ENCODE measurements at places on chromosomes 13 and 19.

DNA sequence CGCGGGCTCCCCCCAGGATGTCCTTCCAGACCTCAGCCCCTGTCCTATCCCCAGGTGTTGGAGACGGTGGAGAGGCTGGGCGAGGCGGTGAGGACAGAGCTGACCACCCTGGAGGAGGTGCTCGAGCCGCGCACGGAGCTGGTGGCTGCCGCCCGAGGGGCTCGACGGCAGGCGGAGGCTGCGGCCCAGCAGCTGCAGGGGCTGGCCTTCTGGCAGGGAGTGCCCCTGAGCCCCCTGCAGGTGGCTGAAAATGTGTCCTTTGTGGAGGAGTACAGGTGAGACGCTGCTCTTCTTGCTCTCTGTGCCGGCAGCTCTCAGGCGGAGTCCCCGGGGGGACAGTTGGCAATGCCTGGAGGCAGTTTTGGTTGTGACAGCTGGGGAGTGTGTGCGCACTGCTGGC lies 6.9 kb downstream of the TTYH1 start:
- no peak for DNase-seq

DNA sequence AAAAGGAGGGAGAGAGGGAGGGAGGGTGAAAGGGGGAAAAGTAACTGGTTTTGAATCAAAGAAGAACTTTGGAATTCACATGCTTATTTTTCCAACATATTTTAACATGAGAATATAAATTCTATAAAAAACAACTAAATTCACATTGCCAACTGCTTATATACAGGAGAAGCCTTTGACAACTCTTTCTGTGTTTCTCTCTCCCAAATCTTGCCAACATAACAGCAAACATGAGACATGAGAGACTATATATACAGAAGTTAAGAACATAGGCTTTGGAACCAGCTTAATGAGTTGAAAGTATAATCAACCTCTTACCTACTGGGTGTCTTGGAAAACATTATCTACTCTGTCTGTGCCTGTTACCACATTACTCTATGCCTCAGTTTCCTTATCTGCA lies 493.3 kb downstream of the RFC3 start:
- DNase-seq: no peak

DNA sequence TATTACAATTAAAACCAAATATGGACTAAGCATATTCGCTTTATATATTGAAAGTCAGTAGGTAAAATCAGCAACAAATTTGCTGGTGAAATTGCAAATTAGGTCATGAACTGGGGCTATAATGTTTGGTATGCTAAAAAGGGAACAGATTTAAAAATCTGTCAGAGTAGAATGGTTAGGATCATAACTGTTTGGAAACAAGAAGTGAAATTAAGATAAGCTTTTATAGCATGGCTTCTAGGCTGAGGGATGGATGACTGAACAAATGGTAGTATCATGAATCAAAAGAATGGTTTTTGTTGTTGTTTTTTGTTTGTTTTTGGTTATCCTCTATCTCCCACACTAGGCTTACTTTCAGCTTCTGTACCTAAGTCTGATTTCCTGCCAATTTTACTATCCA lies 1090.4 kb downstream of the PCDH9 start:
- no peak for DNase-seq

DNA sequence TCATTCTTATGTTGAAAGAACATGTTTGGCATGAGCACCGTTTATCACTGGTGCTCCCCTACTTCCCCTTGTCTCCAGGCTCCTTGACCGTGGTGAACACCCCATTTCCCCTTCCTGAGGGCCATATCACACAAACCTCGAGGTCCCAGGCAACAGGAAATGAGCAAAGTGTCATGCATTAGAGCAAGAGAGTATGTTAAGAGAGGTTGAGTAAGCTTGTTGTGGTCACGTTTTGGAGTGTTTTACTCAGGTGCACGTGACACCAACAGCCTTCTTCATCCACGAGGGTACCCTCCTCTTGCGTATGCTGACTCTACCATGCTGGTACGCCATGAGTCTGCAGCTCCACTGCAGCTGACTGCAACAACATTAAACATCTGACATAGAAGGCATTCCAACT lies 482.2 kb upstream of the NBEA start:
- DNase-seq: no peak

DNA sequence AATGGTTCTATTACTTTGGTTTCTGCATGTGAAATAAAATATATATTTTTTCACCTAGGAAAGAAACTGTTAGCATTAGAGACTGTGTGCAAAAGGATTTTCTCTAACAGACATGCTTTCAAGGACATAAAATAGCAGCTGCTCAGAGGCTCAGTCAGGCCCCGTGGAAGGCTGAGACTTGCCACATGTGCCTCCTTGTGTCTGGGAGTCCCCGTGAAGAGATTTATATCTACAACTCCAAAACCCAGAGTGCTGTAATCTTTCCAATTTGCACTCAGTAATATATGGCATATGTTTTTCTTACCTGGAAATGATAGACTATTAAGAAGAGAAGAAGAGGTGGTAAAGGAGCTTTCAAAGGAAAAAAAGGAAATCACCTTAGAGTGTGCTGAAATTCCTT lies 371.6 kb upstream of the OBI1 start:
- DNase-seq: no peak
